NCI-H526 (cell line): ENCODE measurements at places on chromosomes 4 and X.

DNA sequence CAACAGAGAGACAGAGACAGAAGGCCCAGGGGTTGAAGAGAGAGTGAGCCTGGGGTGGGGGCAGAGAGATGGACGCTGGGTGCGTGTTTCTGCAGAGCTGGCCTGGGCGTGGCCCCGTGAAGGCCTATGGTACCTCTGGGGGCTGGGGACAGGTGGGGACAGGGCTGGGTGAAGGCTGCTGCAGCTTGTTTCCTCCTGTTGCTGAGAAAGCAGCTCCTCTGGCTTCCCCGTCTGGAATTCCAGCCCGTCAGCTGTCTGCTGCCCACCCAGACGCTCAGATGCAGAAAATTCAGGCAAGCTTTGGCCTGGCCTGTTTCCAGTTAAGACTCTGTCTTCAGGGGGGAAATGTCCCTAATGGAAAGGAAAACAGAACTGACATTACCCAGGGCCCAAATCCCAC lies 76.8 kb upstream of the PSAPL1 start:
- DNase-seq: no peak

DNA sequence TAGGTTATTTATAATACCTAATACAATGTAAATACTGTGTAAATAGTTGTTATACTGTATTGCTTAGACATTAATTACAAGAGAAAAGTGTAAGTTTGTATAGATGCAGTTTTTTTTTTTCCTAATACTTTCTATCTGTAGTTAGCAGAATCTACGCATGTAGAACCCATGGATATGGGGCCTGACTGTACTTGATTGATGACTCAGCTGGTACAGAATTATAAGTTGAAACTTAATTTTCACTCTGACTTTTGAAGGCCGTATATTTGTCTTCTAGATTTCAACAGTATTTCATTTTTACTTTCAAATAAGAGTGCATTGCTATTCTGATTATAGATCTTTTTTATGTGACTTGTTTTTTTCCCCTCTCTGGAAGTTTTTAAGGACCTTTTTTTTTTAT lies 30.8 kb upstream of the NDUFC1 start:
- DNase-seq: no peak

DNA sequence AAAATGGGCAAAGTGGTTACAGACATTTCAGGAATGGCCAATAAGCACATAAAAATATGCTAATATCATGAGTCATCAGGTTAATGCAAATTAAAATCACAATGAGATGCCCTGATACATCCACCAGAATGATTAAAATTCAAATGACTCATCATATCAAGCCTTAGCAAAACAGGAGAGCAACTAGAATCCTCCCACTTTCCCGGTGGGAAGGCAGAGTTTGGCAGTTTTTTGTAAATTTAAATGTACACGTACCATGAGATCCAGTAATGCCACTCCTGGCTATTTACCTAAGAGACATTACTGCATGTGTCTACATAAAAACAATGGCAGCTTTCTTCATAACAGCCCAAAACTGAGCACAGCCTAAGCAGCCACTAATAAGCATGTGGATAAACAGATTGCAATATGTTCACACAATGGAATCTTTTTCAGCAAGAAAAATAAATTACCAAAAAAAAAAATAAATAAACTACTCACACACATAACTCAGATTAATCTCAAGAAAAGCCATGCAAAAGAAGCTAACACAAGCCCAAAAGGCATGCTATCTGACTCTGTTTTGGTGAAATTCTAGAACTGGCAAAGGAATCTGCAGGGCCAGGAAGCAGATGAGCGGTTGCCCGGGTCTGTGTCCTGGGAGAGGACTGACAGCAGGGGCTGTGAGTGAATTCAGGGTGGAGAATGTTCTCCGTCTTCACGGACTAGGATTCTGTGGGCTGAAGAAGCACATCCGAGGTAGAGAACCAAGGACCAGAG lies 48.8 kb downstream of the AFAP1 start:
- peak; percentile 75 for DNase-seq

GRCh38 chrX:10327651-10328050 lies 170.9 kb downstream of the CLCN4 start:
- no peak for DNase-seq

- no peak for DNase-seq
Observed at GRCh38 chrX:133561251-133561650, 146.0 kb upstream of the GPC4 start.

DNA sequence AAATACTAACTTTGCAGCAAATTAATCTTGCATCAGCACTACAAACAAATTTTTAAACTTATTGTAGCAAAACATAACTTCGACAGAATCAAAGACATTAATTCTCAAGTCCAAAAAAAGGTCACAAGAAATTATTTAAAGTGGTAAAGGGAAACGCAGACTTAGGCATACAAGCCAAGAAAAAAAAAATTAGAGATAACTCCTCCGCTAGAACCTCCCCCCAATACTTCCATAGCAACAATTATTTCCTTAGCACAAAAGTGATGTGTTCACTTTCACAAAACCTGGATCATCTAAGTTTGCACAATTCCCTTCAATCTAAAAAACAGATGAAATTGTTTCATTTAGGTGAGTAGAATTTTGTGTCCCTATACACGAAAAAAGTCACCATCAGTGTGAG lies 1.1 kb downstream of the LRBA start:
- DNase-seq: no peak

DNA sequence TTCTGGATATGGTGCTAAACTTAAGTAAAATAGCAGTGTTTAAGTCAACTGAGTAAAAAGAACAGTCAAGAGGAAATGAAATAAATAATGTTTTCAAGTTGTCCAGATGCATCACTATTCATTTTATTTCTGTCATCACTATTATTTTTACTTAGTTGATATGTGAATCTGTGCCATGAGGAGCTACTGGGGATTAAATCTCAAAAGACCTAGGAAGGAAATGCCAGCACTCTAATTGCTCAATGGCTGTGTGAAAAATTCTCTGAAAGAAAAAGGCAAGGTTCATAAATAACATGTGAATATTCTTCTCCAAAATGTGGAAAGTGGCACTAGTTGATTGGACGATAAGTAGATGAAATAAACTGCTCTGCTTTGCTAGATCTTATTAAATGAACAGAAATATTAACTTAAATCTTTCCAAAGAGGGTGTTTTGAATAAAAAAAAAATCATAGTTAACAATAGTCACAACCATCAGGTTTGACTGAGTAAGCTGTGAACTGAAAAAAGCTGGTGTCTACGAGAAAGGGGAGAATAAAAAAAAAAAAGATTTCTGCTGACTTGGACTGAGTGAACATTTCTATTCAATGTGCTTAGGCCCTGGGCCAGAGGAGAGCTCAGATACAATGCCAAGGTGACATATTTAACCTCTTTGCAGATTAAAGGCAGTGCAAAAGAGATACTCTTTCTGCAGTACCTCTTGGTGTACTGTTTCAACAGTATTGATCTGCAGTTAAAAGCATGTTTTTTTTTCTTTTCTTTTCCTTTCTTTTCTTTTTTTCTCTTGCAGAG lies 1.6 kb downstream of the SPARCL1 start:
- DNase-seq: no peak

- no peak for DNase-seq
Observed at GRCh38 chrX:50099331-50099730, 101.5 kb downstream of the AKAP4 start.

- no peak for DNase-seq
Observed at GRCh38 chr4:48546336-48546735, 56.3 kb downstream of the ZAR1 start.

DNA sequence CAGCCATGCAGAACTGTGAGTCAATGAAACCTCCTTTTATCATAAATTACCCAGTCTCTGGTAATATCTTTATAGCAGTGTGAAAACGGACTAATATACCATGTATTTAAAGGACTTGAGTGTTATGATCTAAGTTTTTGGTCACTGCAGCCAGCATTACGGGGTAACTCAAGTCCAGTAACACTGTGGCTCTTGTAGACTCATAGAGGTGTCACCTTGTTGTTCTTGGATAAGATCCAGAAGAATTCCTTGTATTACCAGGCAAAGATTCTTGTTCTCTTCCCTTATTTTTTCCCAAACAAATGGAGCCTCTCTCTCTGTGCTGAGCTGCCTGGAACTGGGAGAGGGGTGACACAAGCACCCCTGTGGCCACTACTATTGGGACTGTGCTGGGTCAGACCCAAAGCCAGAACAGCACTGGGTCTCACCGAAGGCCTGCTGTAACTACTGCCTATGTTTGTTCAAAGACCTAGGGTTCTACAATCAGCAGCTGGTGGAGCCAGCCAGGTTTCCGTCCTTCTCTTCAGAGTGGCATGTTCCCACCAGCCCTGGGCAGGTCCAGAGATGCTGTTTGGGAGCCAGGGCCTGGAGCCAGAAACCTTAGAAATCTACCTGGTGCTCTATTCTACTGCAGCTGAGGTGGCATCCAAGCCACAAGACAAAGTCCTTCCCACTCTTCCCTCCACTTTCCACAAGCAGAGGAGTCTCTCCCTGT lies 43.7 kb upstream of the MED14 start:
- DNase-seq: no peak

DNA sequence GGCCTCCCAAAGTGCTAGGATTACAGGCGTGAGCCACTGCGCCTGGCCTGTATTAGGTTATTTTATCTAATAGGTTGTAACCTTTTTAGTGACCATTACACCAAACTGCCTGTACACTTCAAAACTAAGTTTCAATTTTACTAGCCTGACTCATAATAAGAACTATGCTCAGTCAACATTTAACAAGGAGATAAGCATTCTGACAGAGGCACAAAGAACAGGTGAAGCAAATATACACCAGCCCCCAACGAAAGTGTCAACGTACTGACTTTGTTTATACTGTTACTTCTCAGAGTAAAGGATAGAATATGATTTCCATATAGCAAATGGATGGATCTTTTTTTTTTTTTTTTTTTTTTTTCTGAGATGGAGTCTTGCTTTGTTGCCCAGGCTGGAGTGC lies 62.8 kb downstream of the SHISA3 start:
- DNase-seq: no peak

DNA sequence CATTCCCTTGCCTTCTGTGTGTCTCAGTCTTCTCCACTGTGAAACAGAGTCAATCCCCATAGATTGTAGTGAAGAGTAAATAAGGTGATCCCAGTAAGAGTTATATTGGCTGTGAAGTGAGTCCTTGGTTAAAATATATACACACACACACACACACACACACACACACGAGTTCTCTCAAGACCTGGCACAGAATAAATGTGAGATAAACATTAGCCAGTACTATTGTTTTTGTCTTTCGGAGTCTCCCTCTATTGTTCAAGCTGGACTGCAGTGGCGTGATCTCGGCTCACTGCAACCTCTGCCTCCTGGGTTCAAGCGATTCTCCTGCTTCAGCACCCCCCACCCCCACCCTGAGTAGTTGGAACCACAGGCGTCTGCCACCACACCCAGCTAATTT lies 44.8 kb upstream of the FAM156A start:
- DNase-seq: no peak
